Activated CD4-positive, alpha-beta T cell treated with anti-CD3 and anti-CD28 coated beads, Interleukin-2, amount 10 ng/mL, durations not matched to agents 7 days and 5 days (primary cell): ENCODE measurements at places on chromosomes 1 and 21. TPM values are rescaled to one million over a fixed set of nuclear protein-coding genes. Genes with fewer than 3 reads are reported as not detected.

GRCh38 chr1:70436622-70437251, 25.7 kb downstream of the CTH start:
- DNase-seq, result no peak

DNA sequence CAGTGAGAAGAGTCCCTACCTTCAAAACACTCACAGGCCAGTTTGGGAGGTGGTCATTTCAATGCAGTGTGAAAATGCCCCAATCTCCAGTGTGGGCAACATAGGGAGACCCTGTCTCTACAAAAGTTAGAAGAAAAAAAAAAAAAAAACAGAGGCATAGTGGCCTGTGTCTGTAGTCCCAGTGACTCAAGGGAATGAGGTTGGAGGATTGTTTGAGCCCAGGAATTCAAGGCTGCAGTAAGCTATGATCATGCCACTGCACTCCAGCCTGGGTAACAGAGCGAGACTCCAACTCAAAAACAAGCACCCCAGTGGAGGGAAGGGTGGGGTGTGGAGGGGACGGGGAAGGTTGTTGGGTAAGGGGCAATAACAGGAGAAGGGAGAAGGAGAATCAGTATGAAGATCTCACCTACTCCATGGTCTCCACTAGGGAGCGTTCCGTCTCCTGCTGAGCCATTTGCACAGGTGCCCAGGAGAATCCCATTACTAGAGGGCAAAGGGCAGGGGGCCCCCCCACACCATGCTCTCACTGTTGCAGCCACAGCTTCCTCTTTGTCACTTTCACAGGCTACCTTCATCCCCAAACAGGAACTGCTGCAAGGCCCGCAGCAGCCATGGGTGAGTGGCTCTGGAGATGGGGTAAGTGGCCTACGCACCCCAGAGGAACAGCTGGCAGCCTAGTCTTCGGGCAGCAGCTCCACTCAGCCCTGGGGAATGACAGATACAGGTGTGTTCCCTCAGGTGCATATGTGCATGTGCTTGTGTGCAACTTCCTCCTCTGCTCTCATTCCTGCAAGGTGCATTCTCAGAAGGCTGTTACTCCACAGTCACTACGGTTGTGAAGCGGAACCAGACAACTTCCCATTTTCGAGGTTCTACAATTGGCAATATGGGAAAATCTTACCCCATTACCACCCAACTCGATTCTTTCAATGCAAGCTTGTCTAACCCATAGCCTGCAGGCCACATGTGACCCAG, 87.9 kb upstream of the LYST start:
- peak; percentile 46 for DNase-seq

- DNase-seq, result no peak
Measured at GRCh38 chr1:37931102-37931360, 15.8 kb downstream of the INPP5B start.

- no peak for DNase-seq
Measured at GRCh38 chr1:117512728-117513321, 93.0 kb upstream of the TENT5C start.

- no peak for DNase-seq
Measured at GRCh38 chr1:26277261-26277661, 2.6 kb upstream of the SH3BGRL3 start.

- DNase-seq, result no peak
Measured at GRCh38 chr1:38361566-38361965, 315.0 kb upstream of the POU3F1 start.

DNA sequence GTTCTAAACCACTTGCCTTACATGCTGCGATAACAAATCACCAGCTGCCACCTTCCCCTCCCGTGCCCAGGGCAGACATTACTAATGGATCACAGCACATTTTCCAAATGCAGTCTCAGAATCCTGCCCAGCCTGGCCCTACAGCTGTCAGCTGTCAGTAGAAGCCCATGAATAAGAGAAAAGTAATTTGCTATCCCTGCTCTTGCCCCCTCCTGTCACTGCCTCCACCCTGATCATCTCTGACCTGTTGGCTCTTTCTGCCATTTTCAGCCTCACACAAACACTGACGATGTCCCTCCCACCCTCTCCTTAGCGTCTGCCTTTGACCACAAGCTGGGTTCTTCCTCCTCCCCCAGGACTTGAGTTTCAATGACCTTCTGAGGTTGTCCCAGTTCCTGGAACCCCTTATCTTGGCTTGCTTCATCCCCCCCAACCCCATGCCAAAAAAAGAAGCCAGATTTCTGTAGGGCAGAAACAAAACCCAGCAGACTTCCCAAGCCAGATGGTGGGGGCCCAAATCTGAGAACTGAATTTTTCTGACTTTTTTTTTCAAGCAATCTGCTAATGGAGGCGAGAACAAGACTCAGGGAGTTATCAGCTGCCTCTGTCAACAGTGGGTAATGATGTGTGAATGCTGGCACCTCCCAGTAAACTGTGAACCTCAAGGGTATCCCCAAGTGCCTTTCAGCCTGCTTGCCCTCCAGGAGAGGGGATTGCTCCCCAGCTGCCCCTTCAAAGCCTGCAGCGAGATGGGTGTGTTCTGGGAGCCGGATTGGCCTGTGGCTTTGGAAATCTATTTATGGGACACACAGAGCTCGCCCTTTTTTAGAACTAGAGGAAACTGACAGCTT, 216.5 kb upstream of the VAMP3 start:
- DNase-seq, result no peak

DNA sequence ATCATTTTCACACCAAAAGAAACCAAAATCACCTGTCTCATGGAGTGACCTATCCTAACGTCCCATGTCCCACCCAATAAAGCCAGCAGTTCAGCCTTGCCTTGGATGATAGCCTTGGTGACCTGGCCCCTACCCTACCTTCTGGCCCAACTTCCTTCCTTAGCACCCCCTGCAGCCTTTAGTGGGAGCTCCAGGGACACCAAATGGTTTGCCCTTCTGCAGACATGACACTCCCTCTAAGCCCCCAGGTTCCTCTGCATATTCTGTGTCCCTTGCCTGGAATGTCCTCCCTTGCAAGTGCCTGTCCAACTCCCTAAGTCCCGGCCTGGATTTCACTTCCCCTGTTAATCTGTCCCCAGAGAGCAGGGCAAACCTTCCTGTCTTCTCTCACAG, 2.2 kb downstream of the SLFNL1 start:
- DNase-seq, result no peak

- DNase-seq, result no peak
Measured at GRCh38 chr1:177883581-177883980, 86.3 kb downstream of the SEC16B start.

- no peak for DNase-seq
Measured at GRCh38 chr1:191969290-191969689, 189.0 kb upstream of the RGS18 start.

GRCh38 chr21:31346256-31346821, 2.3 kb upstream of the TIAM1 start:
- DNase-seq, result no peak

DNA sequence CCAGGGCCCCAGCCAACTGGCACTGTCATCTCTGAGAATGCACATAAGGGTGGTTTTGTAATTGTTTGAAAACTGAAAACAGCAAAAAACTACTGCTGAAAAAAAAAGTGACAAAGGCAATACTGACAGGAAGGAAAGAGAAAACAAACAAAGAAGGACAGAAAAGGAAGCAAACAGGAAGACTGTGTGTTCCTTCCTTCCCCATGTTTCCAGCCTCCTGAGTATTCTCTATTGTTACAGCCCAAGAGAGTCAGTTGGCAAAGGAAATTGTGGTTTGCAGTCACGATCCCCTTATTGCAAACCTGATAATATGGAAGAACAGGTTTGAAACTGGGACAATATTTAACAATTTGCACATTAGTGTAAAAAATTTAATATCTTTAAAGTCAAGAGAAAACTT, 1177.6 kb downstream of the PLA2G4A start:
- DNase-seq, result no peak

- no peak for DNase-seq
Measured at GRCh38 chr1:229106526-229107125, 164.3 kb upstream of the RAB4A start.

DNA sequence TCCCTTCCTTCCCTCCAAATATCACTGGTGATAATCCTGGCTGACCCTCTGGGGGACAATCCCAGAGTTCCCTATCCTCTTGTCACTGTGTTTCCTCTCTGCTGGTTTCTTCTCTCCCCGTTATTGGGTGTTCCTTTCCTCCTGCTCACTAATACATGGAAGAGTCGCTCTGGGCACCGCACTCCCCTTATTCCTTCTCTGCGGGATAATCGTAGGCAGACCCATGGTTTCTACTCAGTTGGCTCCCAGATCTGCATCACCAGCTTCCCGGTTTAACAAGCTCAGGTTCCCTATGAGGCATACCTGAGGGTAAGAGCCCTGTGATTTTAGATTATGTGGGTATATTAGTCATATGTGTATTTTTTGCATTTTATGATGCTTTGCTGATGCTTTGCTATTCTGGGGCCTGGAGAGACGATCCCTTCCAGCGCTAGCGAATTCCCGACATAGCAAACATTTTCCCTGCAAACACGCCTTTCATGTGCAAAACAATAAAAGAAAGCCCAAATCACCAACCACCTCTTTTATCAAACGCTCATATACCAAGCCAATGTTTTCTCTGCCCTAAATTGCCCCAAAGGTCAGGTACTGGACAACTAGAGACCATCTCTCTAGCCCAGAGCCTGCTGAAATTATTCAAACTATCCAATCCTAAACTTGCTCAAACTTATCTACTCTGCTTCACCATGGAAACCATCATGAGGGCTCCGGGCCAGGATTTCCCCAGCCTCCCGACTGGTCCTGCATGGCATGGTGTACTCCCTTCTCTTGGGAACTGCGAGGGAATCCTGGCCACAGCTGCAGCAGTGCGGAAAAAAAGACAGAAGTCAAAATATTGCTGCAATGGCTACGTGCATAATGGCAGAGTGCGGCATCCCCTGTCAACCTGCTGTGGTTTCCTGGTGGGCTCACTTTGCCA, 84.2 kb downstream of the PCP4 start:
- no peak for DNase-seq

GRCh38 chr1:234925440-234926263, 203.0 kb downstream of the TOMM20 start:
- peak; percentile 20 for DNase-seq

GRCh38 chr1:210981490-210981889, 152.5 kb downstream of the KCNH1 start:
- DNase-seq, result no peak

GRCh38 chr1:38852780-38853179, 6.8 kb downstream of the RRAGC start:
- DNase-seq, result no peak

GRCh38 chr1:45002650-45003645, 8.2 kb downstream of the HECTD3 start:
- no peak for DNase-seq

- DNase-seq, result no peak
Measured at GRCh38 chr1:204834336-204834735, 36.3 kb upstream of the NFASC start.

DNA sequence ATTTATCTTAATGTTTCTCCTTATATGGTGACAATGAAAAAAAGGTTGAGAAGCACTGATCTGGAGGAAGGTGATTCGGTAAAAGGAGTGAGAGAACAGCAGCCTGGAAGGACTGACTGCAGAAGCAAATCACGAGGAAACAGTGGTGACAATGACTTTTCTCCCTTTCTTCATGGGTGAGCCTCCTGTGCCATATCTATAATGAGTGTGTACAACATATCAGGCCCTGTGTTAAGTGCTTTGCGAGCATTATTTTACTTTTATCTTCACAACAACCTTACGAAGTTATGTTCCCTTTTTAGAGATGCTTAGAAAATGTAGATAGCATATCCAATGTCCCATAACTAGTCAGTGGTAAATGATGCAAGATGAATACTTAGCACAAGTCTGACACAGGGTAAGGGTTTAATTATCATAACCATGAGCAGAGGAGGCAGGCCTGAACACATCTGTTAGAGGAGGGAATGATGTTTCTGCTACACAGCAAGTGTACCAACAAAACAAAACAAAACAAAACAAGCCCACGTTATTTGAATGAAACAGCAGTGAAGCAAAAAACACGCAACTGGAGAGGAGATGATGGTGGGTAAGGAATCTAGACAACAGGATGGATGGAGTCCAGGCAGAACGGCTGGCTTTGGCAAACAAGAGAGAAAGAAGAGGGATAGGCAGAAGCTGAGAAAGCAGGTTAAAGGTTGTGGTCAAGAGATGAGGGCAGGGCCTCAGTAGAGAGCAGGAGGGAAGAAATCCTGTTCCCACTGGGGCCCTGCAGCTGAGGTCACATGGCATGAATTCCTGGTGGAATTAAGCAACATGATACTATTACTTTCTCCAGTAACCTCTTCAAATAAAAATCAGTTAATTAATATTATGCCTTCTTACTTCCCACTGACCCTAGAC, 29.6 kb downstream of the GNG12 start:
- no peak for DNase-seq

DNA sequence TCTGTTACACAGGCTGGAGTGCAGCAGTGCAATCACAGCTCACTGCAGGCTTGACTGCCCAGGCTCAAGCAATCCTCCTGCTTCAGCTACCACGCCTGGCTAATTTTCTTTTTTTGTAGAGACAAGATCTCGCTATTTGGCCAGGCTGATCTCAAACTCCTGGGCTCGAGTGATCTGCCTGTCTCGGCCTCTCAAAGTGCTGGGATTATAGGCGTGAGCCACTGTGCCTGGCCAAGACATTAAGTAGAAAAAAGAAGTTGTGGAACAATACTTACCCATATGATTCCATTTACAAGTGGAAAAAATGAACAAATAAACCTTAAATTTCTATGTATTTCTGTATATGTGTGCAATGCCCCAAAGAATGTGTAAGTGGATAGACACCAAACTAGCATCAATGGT, 30.3 kb upstream of the ID3 start:
- DNase-seq, result no peak

- no peak for DNase-seq
Measured at GRCh38 chr1:228280961-228281591, 73.2 kb downstream of the OBSCN start.

DNA sequence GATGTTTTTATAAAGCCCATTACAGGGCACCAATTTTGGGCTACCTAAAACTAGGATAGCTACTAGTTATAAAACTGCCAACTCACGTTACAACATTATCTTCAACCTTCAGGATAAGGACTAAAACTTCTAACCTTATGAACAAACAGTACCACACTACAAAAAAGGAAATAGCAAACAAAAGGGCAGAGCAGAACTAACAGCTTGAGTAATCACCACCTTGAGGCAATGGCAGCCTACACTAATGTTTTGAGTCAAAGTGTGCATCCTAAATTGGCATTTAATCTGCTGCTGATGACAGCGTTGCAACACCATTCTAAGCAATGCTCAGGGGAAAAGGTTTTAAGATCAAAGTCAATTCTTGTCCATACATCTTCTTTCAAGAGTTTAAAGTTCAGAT, 27.2 kb downstream of the PTP4A2 start:
- no peak for DNase-seq

Gene FAM72A
- total RNA-seq, result 29.6 TPM

Gene CD247
- total RNA-seq, result 261 TPM

Gene EFNA3
- 2.7 TPM for total RNA-seq
